Bronchial epithelial cell (primary cell): ENCODE measurements at places on chromosomes 1 and 21. TPM values are rescaled to one million over a fixed set of nuclear protein-coding genes. Genes with fewer than 3 reads are reported as not detected.

DNA sequence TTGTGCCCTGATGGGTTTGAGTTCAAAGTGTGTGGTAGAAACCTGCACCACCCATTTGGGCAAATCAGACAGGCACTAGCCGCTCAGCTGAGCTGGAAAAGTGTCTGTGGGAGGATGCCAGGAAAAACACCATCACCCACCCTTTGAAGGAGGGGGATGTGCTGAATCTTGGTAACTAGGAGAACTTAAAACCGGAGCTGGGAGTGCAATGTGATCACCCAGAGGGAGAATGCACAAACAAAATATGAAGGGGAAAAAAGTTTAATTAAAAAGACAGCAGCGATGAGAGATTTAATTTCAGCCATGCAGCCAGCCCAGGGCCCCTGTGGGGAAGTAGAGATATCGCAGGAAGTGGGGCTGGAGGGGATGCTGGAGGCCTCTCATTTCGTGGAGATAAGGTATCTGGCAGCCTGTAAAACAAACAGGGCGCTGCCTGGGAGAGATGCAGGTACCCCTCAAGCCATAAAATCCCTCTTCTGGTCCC lies 86.8 kb upstream of the BCAR3 start:
- DNase-seq = no peak

DNA sequence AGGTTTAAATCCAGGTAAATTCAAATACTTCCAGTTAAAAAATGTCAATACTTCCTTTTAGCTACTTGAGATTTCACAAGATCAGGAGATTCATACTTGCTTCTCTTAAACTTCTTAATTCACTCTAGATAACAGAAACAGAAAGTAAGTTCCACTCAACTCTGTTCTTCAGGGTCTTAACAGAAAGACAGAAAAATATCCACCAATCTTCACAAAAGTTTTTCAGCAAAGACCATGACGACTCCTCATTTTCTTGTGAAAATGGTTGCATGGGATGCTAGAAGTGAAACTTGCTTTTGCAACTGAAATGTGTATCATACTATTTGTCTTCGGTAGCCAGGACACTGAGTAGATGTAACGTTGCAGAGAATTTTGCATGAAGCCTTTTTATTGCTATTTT lies 12.3 kb upstream of the LRRC8C start:
- no peak for DNase-seq

GRCh38 chr21:45186709-45187108 lies 101.0 kb downstream of the POFUT2 start:
- DNase-seq = no peak

GRCh38 chr1:22531251-22531650 lies 32.0 kb upstream of the EPHA8 start:
- no peak for DNase-seq

GRCh38 chr1:228414511-228415211 lies 2.0 kb downstream of the TRIM17 start:
- DNase-seq = no peak

DNA sequence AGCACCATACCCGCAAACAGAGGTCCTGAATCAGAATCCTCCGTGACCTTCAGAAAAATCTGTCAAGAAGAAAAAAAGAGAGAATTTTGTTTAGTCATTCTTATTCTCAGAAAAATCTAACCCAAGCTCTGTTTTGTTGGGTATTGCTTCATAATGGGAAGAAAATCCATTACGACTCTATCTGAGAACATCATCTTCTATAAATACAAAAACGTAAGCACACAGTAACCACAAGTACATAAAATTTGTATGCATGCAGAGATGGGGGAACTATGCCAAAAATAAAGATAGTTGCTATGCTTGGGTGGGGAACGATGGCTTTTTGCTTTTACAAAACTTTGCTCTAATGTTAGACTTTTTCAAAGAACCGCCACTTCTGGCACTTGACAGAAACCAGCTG lies 84.2 kb downstream of the ABCA4 start:
- DNase-seq = no peak

KIF2C gene
- total RNA-seq = 0.79 and 1.2 TPM in 2 replicates

TMEM269 gene
- under 0.01 TPM in 2 replicates for total RNA-seq

GUCA2B gene
- not detected in 2 replicates for total RNA-seq

SPRR2A gene
- 1.3 and 3.8 TPM in 2 replicates for total RNA-seq

TSTD1 gene
- 55.5 and 87.1 TPM in 2 replicates for total RNA-seq
